Activated CD4-positive, alpha-beta T cell treated with anti-CD3 and anti-CD28 coated beads, Interleukin-2, amount 50 U/mL, for 48 hours (primary cell): ENCODE measurements at places on chromosomes 16 and 17.

GRCh38 chr17:57868007-57868909 lies 18.4 kb upstream of the MRPS23 start:
- no peak for DNase-seq

DNA sequence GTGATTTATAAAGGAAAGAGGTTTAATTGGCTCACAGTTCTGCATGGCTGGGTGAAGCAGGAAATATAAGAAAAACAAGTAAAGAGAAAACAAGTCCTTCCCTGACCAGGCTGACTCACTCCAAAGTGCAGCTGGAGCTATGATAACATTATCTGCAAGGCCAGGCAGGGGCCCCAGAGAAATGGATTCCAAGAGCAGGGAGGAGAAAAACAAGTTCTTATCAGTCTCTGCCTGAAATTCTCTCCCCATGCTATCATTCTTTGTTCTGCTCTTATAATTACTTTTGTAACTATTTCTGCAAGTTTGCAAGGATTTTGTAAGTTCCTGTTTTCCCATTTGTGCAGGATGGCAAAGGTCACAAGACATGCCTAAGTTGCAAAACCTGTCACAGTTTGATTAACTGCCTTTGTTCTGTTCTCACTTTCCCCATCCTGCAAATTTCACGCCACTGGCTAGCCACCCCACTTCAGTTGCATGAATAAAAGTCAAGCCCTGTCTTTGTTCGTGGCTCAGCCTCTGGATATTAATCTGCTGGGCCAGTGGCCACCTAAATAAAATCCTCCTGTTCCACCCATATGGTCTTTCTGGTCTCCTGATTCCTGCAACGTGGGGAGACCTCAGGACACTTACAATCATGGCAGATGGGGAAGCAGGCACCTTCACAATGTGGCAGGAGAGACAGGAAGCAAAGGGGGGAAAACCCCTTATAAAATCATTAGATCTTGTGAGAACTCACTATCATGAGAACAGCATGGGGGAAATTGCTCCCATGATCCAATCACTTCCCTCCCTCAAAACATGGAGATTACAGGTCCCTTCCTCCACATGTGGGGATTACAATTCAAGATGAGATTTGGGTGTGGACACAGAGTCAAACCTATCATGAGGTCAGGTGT lies 13.1 kb downstream of the ABCA9 start:
- DNase-seq = no peak

GRCh38 chr16:68075980-68076379 lies 9.2 kb upstream of the NFATC3 start:
- no peak for DNase-seq

DNA sequence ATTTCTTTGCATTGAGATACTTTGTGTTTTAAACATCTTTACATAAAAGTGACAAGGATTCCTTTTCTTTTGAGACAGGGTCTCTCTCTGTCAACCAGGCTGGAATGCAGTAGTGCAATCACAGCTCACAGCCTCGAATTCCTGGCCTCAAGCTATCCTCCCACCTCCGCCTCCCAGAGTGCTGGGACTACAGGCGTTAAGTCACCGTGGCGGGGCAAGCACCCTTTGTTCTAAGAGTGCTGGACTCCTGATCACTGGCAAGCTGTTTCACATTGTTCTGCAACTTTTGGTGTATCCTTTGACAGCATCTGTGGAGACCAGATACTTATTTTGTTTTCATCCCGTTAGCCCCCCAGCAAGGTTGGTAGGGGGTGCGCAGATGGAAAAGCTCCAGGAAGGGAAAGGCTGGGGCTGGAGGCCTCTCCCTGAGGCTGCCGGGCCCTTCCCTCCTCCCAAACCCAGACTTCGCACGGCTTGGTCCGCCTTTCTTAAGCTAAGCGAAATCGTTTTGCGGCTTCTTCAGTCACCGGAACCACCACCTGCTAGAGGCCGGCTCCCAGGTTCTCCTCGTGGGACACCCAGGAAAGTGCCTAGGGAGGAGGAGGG lies 1.1 kb downstream of the ST6GALNAC2 start:
- no peak for DNase-seq

DNA sequence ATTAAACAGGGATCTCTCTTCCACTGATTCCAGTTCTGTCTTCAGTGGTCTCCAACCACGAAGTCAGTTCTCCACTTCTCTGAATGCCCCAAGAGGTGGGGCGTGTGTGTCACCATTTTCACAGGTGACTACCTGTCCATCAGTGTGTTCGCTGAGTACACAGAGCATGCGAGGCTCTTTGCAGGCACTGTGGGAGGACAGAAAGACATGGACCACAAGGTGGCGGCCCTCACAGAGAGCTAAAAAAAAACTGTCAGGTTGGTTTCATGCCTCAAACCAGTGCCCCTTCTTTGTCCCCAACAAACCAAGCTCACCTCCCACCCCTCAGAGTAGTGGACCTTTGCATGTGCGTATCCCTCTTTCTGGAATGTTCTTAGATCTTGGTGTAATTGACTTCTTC lies 13.8 kb downstream of the EMP2 start:
- DNase-seq = no peak

DNA sequence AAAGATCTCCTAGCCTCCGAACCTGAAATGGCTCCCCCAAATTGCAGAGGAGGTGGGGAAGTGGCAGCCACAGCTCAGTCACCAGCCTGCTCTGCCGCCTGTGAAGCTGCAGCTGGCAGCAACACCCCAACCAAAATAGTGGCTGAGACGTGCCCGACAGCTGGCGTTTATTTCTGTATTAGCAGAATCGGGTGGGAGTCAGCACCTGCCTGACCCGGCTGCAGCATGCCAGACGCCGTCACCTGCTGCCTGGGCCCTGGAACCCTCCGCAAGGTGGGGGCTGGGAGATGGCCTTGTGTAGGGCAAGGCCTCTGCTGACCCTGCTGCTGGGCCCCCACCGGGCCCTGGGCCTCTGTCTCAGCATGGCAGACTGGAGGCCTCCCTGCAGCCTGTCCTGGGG lies 17.5 kb upstream of the PABPN1L start:
- DNase-seq = no peak

DNA sequence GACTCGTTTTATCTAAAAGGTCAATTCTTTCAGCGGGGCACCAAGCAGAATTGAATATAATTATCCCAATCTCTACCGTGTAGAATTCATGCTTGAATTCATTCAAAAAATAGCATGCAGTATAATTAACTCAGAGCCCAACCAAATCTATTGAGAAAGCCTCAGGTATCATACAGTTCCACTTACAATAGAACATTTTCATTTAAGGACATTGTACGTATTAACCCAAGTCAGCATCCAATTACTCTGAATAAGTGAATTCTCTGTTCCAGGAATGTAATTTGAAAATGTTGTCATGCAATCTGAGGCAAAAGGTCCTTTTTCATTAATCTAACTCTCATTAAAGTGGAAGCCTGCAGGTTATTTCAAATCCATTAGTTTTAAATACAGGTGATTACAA lies 78.5 kb downstream of the SALL1 start:
- no peak for DNase-seq

DNA sequence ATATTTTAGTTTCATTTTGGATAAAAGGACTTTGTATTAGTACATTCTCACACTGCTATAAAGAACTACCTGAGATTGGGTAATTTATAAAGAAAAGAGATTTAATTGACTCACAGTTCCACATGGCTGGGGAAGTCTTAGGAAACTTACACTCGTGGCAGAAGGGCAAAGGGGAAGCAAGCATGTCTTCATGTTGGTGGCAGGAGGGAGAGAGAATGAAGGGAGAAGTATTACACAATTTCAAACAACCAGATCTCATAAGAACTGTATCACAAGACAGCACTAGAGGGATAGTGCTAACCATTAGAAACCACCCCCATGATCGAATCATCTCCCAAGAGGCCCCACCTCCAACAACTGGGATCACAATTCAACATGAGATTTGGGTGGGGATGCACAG lies 142.9 kb downstream of the USP31 start:
- no peak for DNase-seq

- DNase-seq = no peak
Observed at GRCh38 chr16:56318827-56319140, 106.6 kb downstream of the AMFR start.

GRCh38 chr17:332558-333322 lies 19.9 kb downstream of the RPH3AL start:
- DNase-seq = no peak

GRCh38 chr17:8555062-8555461 lies 75.5 kb downstream of the MYH10 start:
- DNase-seq = no peak

DNA sequence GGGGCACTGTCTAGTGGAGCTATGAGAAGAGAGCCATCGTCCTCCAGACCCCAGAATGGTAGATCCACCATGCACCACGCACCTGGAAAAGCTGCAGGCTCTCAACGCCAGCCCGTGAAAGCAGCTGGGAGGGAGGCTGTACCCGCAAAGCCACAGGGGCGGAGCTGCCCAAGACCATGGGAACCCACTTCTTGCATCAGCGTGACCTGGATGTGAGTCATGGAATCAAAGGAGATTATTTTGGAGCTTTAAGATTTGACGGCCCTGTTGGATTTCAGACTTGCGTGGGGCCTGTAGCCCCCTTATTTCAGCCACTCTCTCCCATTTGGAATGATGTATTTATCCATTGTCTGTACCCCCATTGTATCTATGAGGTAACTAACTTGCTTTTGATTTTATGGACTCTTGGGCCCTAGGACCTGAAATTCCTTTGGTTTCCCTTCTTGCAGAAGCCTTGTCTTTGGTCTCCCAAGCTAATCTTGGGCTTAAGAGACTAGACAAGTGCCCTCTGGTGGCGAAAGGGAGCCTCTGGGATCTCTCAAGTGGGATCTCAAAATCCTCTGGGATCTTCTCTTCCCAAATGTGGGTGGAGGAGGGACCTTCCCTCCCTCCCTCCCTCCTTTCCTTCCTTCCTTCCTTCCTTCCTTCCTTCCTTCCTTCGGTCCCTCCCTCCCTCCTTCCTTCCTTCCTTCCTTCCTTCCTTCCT lies 58.2 kb upstream of the HAPSTR1 start:
- peak; percentile 16 for DNase-seq

- DNase-seq = no peak
Observed at GRCh38 chr16:85239239-85239638, 127.0 kb upstream of the CIBAR2 start.

DNA sequence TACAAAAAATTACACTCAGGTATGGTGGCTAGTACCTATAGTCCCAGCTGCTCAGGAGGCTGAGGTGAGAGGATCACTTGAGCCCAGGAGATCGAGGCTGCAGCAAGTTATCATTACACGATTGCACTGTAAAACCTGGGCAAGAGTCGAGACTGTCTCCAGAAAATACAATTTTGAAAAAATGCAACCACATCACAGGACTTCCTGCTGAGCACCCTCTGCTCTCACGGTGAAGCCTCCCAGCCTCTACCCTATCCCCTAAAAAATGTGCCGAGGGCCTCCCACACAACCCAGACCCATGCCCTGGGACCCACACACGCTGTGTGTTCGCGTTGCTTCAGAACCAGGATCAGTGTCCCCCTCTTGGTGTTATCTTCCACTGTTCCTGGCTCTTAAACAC lies 236.1 kb downstream of the CPPED1 start:
- no peak for DNase-seq

DNA sequence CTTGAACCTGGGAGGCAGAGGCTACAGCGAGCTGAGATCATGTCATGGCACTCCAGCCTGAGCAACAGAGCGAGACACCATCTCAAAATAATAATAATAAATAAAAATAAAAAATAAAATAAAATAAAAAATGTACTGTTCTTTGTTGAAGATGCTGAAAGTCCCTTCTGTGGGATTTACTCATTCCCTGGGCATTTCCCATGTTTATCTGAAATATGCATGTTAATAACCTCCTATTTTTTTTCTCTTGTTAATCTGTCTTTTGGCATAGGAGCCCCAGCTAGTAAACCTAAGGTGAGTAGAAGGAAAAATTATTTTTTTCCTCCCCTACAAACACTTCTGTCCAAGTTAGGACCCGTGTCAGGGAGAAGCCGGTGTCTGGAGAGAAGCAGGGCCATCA lies 34.4 kb downstream of the TMEM92 start:
- no peak for DNase-seq

GRCh38 chr17:62024866-62025265 lies 40.2 kb downstream of the MED13 start:
- no peak for DNase-seq

DNA sequence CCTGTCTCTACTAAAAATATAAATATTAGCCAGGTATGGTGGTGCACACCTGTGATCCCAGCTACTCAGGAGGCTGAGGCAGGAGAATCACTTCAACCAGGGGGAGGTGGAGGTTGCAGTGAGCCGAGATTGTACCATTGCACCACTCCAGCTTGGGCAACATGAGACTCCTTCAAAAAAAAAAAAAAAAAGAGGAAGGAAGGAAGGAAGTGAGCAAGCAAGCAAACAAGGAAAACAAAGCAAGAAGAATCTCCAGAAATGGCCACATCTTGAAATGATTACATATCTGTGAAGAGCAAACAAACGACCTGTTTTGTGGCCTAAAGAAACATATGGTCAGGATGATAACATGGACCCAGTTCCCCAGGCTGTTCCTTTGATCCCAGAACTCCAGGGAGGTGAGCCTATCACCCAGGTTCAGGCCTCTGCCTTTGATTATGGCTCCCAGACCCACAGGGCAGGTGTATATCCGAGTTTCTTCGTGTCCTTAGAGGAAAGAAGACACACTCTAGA lies 8.9 kb downstream of the ACOX1 start:
- DNase-seq = no peak

- DNase-seq = no peak
Observed at GRCh38 chr17:36608794-36609497, 7.6 kb downstream of the MRM1 start.

DNA sequence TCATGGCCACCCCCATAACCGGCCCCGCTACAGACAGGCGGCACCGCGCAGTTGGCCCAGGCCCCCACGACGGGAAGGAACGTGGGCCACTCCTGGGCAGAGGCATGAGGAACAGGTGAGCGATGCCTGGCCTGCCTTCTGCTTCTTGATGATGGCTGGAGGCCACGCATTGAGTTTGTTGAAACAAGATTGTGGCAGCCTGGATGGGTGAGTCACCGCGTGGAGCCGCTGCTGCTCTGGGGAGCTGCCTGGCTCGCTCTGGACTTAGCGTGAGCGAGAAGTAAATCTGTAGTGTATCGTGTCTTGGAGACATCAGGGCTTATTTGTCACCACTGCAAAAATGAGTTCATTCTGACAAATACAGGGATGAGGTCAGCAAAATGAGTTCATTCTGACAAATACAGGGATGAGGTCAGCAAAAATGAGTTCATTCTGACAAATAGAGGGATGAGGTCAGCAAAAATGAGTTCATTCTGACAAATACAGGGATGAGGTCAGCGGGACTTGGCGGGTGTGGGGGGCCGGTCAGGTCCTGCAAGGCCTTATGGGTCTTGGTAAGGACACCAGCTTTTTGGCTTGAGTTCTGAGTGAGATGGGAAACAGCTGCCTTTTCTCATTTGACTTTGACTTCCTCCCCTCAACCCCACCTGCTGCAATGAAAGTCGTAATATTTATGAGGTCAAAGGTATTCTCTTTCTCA lies 93.0 kb downstream of the SEC14L1 start:
- peak; percentile 24 for DNase-seq

DNA sequence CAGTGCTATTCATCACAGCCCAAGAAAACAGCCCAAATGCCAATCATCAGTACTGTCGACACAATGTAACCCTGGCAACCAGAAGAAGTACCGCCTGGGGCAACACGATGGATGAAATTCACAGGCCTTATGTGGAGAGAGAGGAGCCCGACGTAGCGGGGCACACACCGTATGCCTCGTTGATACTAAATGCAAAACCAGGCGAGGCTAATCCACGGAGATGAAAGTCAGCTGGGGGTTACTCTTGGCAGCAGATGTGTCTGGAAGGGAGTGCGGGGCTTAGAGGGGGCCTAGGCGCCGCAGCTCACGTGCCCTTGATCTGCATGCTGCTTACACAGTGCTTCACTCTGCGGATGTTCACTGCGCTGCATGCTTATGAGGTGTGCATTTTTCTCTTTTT lies 29.8 kb downstream of the ITGAE start:
- no peak for DNase-seq
